Bronchus fibroblast of lung (primary cell): ENCODE measurements at places on chromosomes 2 and 18. TPM values are rescaled to one million over a fixed set of nuclear protein-coding genes. Genes with fewer than 3 reads are reported as not detected.

Gene GAREM1
- 2.2 and 3.0 TPM in 2 replicates for total RNA-seq

Gene TNFRSF11A
- 0.17 and 0.30 TPM in 2 replicates for total RNA-seq

Gene G6PC2
- not detected in 2 replicates for total RNA-seq

Gene NEU4
- not detected in 2 replicates for total RNA-seq

Gene CFC1
- total RNA-seq: not detected in 2 replicates

Gene OTOS
- total RNA-seq: not detected in 2 replicates

Gene TTR
- total RNA-seq: not detected in 2 replicates

Gene IL36RN
- not detected in 2 replicates for total RNA-seq

Gene SPAST
- total RNA-seq: 9.4 and 11.4 TPM in 2 replicates

Gene TLX2
- total RNA-seq: 0.15 and 0.34 TPM in 2 replicates

Gene TMEM182
- 1.7 and 1.9 TPM in 2 replicates for total RNA-seq

Gene SLC16A14
- 0.89 and 1.0 TPM in 2 replicates for total RNA-seq

Gene CD8B2
- not detected in 2 replicates for total RNA-seq

Gene ZSWIM2
- under 0.01 TPM in 1 of 2 replicates, not detected in the other for total RNA-seq

Gene VWA3B
- not detected in 2 replicates for total RNA-seq

Gene C2orf92
- 0.15 and 0.67 TPM in 2 replicates for total RNA-seq

Gene KCNK3
- total RNA-seq: not detected in 2 replicates

Gene MATN3
- 2.5 and 3.9 TPM in 2 replicates for total RNA-seq

Gene NT5C1B
- not detected in 2 replicates for total RNA-seq

Gene ADAM17
- total RNA-seq: 12.9 and 16.3 TPM in 2 replicates

Gene CCDC74B
- 6.2 and 6.9 TPM in 2 replicates for total RNA-seq

Gene ACKR3
- total RNA-seq: 0.15 TPM in 1 of 2 replicates, not detected in the other

Gene FOXI3
- not detected in 2 replicates for total RNA-seq

Gene CDH19
- total RNA-seq: not detected in 2 replicates

Gene TMEM150A
- total RNA-seq: 9.9 and 10.7 TPM in 2 replicates

Gene IGFBP2
- 38.7 and 41.2 TPM in 2 replicates for total RNA-seq

Gene PPP4R1
- 53.2 and 53.6 TPM in 2 replicates for total RNA-seq

Gene CKAP2L
- total RNA-seq: 18.6 and 19.8 TPM in 2 replicates

Gene PDCD1
- not detected in 2 replicates for total RNA-seq

Gene PTPN18
- total RNA-seq: 15.6 and 26.7 TPM in 2 replicates

Gene GAREM2
- total RNA-seq: 0.34 and 0.45 TPM in 2 replicates

Gene MERTK
- 0.74 and 2.4 TPM in 2 replicates for total RNA-seq

Gene RAMP1
- total RNA-seq: 22.0 and 23.4 TPM in 2 replicates

Gene TUBA3E
- not detected in 2 replicates for total RNA-seq

Gene LOXHD1
- total RNA-seq: not detected in 2 replicates

Gene FHL2
- total RNA-seq: 172 and 185 TPM in 2 replicates

Gene ANKRD53
- total RNA-seq: 2.0 and 2.2 TPM in 2 replicates

Gene ICA1L
- total RNA-seq: 3.1 and 5.5 TPM in 2 replicates

Gene CDH20
- total RNA-seq: under 0.01 TPM in 1 of 2 replicates, not detected in the other

Gene SOX11
- 7.1 and 7.4 TPM in 2 replicates for total RNA-seq

Gene M1AP
- total RNA-seq: not detected in 2 replicates

Gene SLC11A1
- total RNA-seq: under 0.01 and 0.30 TPM in 2 replicates

Gene CCDC150
- 1.6 and 4.4 TPM in 2 replicates for total RNA-seq

Gene FBXO11
- total RNA-seq: 17.4 and 17.5 TPM in 2 replicates

Gene DSG4
- total RNA-seq: not detected in 2 replicates

Gene ALPI
- not detected in 2 replicates for total RNA-seq

Gene ATOH8
- total RNA-seq: 11.4 and 15.1 TPM in 2 replicates

Gene PCARE
- total RNA-seq: not detected in 2 replicates

Gene SNORC
- total RNA-seq: 1.5 and 9.9 TPM in 2 replicates
